ENCODE measurements at places on chromosomes 7 and 10. TPM values are rescaled to one million over a fixed set of nuclear protein-coding genes. Genes with fewer than 3 reads are reported as not detected.

- DNase-seq, result no peak
Measured at GRCh38 chr10:123227706-123228105, 73.5 kb downstream of the BUB3 start.

The SLC39A12 gene
- total RNA-seq, result not detected

The FEZF1 gene
- not detected for total RNA-seq

- peak; percentile 61 for DNase-seq
Measured at GRCh38 chr10:11345224-11346054, 266.0 kb downstream of the USP6NL start.

DNA sequence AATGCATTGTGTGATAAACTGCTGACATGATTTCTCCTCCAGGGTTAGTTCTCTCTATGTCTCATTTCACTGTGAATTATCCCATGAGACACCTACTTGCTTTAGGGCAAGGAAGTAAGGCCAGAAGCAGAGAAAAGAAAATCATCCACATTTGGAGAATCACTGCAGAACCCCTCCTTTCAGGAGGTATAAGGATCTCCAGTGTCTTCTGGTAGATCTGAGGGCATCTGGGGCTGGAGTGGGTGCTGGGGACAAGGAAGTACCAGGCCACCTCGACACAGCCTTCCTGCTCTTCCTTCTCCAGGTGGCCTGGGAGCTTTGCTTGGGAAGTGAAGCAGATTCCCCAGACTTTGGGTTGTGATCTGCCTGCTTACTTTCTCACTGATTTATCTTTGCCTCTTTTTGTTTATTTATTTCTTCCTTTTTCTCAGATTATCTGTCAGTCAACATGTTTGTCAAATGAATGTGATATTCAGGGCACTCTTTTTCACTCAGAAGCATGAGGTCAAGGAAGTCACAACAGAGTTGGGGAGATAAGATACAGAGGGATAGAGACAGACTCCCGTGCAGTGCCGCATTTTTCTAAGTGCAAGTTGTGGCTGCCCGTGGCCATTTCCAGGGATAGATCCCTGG lies 12.4 kb upstream of the CAMK2G start:
- no peak for DNase-seq

DNA sequence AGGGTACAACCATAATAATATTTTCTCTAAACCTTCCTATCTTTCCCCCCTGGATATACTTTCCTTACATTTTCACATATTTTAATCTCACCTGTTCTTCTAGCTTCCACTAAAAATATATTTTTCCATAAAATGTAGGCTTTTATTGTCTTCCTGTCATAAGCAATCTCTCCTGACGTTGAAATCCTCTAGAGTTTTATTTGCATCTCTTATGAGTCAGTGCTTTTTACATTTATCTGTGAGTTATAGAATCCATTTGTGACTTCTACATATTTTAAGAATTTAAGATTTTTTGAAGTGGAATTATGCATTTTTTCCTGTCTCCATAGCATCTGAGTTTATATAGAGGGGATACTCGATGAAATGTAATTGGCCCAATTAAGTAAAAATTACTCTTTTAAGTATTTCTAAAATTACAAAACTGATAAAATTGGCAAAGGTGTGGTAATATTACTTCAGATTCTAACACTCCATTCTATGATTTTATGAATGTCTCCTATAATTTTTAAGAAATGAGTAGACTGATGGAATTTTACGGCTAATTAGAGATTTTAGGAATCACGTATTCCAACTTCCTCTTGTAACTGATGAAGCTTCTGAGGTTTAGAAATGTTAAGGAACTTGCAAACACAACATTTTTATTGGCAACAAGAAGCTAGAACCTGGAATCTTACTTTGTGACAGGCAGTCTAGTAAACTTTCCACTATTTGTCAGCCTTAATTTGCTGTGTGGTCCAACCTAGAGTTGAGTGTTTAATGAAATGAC lies 422.9 kb upstream of the SEMA3A start:
- DNase-seq, result no peak

GRCh38 chr10:50538555-50539398 lies 85.0 kb downstream of the SGMS1 start:
- DNase-seq, result peak; percentile 19

DNA sequence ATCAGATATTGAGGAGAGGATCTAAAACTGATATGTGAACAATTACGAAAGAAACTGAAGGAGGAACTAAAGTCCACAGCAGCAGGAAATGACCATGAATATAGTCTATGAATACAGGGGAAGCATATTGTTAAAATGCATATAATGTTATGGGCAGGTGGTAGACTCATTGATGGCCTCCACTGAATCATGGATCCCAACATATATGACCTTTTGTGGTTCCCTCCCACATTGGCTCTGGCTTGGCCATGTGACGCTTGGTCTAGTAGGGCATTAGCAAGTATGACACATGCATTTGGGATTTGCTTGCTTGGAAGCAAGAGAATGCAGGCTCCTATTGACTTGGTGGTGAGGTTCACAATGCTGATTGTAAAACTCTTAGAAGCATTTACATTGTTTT lies 55.2 kb upstream of the RAB18 start:
- DNase-seq, result no peak

The ZPBP gene
- not detected for total RNA-seq

The AZGP1 gene
- not detected for total RNA-seq

DNA sequence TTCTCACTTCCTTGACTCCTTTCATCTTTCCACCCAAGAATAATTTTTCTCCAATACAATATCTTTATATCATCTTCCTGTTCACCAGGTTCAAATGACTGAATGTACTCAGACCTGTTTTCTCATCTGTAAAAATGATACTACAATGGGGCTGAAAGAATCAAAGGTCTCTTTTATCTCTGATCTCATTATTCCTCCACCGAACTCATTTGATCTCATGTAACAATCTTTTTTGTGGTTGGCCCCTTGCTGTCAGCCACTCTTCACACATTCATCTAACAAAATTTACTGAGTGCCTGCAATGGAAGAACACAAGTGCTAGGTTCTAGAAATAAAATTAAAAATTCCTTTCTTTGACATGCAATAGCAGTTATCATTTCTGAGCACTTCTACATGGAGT lies 65.0 kb downstream of the GRM8 start:
- DNase-seq, result no peak

GRCh38 chr10:59143544-59143943 lies 32.9 kb upstream of the PHYHIPL start:
- no peak for DNase-seq

DNA sequence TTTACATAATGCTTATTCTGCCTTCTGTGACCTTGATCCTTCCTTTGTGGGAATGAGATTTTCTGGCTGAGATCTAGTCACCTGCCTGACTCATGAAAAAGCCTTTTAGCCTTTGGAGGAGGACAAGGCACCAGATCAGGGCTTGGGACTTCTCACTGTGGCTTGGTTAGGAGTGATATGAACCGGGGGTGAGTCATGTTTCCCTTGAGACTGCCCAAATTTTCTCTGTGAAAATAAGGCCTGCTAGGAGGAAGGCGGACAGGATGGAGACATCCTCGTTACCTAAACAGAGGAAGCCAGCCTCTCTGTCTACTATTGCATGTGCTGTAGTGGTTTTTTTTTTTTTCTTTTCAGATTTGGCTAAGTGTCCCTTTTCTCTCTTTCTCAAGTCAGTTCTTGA lies 57.8 kb downstream of the EVX1 start:
- DNase-seq, result no peak

GRCh38 chr7:151168003-151168786 lies 701 bp upstream of the GBX1 start:
- no peak for DNase-seq

The HMX3 gene
- total RNA-seq, result not detected

DNA sequence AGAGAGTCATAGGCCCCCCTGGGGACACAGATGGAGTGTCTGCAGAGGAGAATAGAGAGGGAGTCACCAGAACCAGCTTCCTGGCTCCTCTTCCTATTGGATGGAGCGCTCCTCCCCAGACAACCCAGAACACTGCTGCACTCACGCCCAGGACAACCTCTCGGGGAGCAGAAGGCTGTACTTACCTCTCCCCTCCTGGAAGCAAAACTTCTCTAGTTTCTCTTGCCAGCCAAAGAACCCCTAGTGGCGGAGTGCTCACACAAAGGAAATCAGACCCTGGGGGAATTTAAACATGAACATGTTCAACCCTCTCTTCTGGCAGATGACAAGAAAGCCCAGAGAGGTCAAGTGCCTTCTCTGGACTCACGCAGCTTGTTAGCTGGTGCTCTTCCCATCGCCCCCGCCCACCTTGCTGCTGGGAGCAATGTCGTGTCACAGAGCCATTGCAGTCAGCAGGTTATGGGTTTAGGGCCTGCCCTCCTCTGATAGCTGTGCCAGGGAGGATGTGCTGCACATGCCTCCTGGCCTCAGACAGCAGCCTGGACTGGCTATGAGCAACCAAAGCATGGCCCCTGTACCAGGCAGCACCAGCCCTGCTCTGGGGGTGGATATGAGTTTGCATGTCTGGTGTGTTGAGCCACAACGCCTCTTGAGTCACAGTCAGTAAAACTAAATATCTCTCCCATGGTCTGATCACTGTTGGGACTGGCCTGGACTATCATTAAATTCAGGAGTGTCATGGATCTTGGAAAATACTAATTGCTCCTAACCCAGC lies 84.4 kb downstream of the SLIT1 start:
- no peak for DNase-seq

The JCAD gene
- 79.7 TPM for total RNA-seq

The TMEM213 gene
- not detected for total RNA-seq
